Stimulated activated CD4-positive, alpha-beta T cell treated with anti-CD3 and anti-CD28 coated beads, Interleukin-1b, Interleukin-23, amount 100 ng/mL, for 1 hour (primary cell): ENCODE measurements at places on chromosomes 5 and 9.

- no peak for DNase-seq
These were observed 110.0 kb upstream of the DMRT1 start for GRCh38 chr9:731474-731873.

- no peak for DNase-seq
These were observed 178.5 kb downstream of the C9orf152 start for GRCh38 chr9:110029429-110029955.

- DNase-seq = no peak
These were observed 128.2 kb downstream of the OLFM1 start for GRCh38 chr9:135215571-135216161.

DNA sequence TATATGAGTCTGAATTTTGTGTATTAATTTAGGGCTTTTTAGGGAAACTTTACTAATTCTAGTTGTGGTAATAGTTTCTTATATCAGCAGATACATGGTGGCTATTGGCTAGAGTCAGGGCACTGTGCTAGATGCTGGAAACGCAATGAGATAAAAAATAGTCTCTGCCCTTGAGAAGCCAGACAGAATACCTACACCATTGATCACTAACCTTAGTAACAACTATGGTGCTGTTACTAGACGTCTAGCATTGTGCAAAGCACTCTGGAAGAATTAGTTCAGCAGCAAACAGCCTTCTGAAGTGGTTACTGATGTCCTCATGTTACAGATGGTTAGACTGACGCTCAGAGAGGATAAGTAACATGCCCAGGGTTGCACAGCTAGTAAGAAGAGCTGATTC is 61.8 kb downstream of the GDA start:
- no peak for DNase-seq

DNA sequence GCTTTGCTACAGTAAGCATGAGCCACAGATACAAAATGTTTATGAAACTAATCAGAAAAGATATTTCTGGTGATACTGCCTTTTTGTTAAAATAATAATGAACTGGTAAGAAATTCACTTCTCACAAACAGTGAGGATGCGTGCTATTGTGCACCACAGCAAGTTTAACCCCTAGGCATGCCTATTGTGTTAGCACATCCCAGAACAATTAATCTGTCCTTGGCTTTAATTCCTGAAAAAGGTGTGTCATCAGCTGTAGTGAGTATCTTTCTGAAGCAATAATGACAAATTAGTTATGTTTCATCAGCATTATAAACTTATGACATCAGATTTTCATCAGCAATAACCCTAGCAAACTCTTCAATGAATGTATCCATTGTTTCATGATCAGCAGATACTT is 1307.2 kb downstream of the EFNA5 start:
- no peak for DNase-seq

GRCh38 chr5:173720286-173720952 is 104.0 kb upstream of the BOD1 start:
- DNase-seq = no peak

DNA sequence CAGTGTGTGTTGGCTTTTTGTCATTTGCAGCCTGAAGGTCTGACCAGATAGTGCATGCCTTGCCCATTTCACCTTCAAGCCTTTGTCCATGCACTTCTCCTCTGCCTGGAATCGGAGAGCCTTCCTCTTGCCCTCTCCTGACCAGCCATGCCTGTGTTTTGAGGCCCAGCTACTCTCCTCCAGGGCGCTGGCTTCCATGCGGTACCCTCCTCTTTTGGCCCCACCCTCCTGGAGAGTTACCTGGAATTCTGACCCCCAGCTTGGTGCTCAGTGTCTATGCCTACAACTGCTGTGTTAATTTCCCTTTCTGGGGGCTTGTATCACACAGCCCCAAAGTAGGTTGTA is 52.5 kb downstream of the CXXC5 start:
- no peak for DNase-seq

DNA sequence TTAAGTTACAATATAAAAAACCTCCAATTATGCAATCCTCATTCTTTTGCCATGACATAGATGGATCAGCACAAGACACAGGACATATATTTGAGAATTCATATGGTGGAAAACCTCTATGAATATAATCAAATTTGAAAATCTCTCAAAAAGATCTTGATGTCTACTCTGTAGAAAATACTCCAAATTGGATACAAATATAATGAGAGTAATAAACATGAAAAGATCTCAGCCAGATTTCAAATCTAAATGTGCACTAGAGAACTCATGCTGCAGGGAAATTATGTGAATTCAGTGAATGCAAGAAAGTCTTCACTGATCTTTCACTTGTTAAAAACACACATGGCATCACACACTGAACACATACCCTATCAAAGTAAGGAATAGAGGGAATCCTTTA is 13.8 kb downstream of the PCDHB15 start:
- no peak for DNase-seq

DNA sequence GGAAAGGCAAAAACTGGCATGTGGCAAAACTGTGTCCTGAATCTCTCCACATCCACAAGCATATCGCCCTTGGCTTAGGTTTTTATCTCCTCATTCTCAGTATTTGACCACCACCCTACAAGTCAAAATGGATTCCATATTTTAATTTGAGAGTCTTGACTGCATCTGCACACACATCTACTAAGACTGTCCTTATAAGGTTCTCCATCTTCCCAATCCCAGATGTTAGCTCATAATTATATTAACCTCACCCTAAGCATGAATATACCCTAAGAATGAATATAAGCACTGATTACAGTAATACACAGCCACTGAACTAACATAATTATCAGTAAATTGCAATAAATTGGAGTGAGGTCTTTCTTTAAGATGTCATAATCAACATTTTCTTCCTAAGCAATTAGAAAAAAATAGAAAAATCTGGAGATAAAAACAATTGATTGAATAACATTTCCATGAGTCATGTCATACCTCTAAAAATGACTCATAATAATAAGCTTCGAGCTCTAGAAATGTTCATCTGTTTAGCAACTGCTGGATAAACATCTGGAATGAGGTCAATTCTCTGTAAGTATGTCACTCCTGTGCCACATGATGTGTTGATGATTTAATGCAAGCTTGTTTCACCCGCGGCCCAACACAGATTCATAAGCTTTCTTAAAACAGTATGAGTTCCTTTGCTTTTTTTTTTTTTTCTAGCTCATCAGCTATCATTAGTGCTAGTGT is 39.9 kb upstream of the PAM start:
- DNase-seq = no peak

DNA sequence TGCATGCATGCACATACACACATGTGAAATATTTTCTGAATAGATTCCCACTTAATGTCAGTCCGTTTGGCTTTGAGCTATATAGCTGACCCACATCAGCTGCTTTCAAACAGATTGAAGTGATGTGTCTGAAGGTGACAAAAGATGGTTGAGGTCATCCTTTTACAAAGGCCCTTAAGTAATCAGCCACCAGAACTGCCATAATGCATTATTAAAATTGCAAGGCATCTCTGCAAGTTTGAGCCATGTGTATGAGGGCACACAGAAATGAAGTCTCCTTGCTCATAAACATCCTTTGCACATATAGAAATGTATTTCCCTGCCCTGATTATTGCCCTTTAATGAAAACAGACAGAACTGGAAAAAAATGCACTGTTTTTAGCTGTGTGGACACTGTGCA is 1043.0 kb upstream of the C9orf72 start:
- no peak for DNase-seq

- no peak for DNase-seq
These were observed 231.6 kb upstream of the NFIL3 start for GRCh38 chr9:91655215-91655614.

DNA sequence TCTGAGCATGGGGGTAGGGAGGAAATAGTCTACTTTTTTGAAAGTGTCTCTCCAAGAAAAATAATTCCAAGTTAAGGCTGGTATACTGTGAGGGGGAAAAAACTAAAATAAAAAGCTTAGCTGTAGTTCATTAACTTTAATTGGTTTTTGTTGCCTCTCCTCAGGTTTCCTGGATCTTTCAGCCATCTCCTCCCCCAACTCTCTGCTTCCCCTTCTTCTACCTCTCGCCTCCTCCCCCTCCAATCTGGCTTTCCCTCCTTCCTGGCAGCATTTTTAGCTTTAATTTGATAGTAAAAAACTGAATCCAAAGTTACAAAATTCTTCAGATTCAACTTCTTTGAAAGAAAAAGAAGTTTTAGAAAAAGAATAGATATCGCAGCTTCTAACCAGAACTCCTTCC is 462.6 kb downstream of the CETN3 start:
- no peak for DNase-seq

DNA sequence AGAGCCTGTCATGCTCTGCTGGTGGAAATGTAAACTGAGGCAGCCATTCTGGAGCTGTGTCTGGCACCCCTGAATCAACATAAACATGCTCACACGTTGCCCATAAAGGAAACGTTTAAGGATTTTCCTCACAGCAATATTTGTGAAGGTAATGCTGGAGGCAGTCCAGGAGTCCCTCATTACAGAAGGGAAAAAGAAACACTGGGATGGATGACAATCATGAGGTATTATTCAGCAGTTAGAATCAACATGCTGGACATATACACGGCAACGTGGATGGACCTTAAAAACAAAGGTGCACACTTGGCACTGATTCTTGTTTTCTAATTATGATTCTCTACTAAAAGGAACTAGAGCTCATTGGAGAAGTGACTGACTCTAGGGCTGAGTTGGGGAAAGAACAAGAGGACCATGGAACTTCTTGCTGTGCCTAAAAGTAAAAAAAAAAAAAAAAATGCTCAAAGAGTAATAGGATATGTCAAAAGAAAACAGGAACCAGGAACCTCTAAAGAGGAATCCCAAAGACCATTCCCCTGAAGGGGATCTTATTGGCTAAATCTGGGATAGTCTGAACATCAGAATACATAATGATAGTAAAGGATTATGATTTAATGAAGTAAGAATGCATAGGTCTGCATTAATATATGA is 18.6 kb downstream of the B4GALT1 start:
- DNase-seq = no peak

- DNase-seq = no peak
These were observed 135.0 kb downstream of the HSD17B3 start for GRCh38 chr9:96167011-96167410.

- no peak for DNase-seq
These were observed 283.8 kb downstream of the PDE4D start for GRCh38 chr5:59609501-59610265.

GRCh38 chr5:79020861-79021561 is 35.9 kb upstream of the ARSB start:
- DNase-seq = no peak

DNA sequence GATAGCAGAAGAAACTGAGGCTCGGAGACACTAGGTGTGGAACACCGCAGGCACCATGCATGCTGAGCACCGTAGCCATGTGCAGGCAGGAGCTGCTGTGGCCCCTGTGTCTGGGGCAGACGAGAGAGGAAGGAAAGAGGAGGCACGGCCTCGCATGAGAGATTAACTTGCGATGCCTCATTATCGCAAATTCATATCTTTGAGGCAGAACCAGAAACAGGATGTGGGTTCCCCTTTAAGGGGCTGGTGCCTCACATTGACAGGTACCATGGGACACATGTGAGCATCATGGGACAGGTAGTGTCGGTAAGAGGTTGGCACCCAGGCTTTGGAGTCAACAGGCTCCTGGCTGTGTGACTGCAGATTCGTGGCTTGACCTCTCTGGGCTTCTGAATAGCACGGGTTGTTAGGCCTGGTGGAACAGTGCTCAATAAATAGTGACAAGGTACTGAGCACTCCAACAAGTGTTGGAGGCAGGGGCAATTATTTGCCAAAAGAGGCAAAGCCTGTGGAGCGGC is 40.8 kb downstream of the NAIF1 start:
- peak; percentile 60 for DNase-seq

GRCh38 chr9:13857521-13857920 is 456.4 kb downstream of the NFIB start:
- DNase-seq = no peak

DNA sequence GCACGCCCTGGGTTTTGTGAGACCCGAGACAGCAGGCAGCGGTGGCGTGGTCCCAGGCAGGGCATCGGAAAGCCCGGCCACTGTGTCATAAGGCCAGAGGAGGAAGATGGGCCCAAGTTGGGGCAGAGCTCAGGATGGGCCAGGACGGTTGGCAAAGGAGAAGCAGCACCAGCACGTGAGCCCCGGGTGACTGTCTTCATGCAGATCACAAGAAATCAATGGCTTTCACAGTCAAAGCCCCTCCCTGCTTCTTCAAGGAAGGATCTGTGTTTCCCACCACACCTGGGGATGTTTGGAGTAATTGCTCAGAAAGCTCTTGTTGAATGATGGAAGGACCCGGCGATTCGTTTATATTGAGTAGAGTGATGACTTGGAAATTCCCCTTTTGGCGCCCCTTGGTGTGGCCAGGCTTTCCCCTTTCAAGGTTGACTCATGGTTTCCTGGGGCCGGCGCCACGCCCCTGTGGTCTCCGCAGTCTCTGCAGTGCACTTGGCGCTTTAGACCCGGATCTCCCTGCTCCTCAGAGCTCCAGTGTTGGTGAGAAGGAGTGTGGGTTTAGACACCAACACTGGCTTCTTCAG is 52.1 kb downstream of the IL31RA start:
- peak; percentile 20 for DNase-seq

- DNase-seq = no peak
These were observed 36.1 kb downstream of the DAP start for GRCh38 chr5:10724781-10725507.

GRCh38 chr9:6711403-6711802 is 46.4 kb upstream of the KDM4C start:
- no peak for DNase-seq

DNA sequence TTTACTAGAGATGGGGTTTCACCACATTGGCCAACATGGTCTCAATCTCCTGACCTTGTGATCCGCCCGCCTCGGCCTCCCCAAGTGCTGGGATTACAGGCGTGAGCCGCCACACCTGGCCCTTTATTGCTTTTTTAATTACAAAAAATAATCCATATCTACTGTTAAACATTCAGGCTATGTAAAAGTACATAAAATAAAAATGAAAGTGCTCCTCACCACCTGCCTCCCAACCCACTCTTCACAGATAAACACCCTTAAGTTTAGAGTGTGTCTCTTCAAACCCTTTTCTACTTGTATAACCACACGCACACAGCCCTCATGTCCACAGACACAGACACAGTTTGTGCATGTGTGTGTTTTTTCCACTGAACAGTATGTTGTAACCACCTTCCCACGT is 16.7 kb downstream of the TSC1 start:
- DNase-seq = no peak

- no peak for DNase-seq
These were observed 46.6 kb upstream of the PCA3 start for GRCh38 chr9:76717613-76718012.
